Activated CD8-positive, alpha-beta T cell treated with anti-CD3 and anti-CD28 coated beads for 36 hours (primary cell): ENCODE measurements at places on chromosomes 3 and 15.
A peak's percentile ranks its signal among the peaks of the same experiment; 100 is the strongest.

DNA sequence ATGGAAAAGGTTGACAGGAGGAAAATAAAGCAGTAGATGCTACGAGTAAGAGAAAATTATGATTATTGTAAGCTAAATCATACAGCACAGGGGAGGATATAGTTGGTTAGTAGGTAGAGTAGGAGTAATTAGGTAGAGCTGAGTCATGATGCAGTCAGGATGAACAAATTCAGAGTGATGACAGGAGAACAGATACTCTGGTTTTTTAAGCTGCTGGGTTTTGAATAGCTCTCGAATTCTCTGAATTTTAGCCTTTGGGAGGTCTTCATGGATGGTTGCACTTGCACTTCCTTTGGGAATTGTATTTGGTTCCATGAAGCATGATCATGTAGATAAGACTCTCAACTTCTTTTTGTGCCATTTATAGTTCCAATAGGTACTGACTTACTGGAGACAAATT lies 96.2 kb downstream of the ECT2 start:
- no peak overlapping the region for H3K27ac ChIP-seq
- peaks cover 7% of the 10 kb centered on the region for H3K4me1 ChIP-seq
- DNase-seq, result no peak
- no peak overlapping the region for H3K4me3 ChIP-seq

GRCh38 chr3:22937536-22937935 lies 265.6 kb upstream of the UBE2E2 start:
- no peak overlapping the region for H3K4me3 ChIP-seq
- DNase-seq, result no peak
- H3K27me3 ChIP-seq, result no peaks in the 10 kb centered on the region
- no peaks in the 10 kb centered on the region for H3K36me3 ChIP-seq
- H3K4me1 ChIP-seq, result no peaks in the 10 kb centered on the region

DNA sequence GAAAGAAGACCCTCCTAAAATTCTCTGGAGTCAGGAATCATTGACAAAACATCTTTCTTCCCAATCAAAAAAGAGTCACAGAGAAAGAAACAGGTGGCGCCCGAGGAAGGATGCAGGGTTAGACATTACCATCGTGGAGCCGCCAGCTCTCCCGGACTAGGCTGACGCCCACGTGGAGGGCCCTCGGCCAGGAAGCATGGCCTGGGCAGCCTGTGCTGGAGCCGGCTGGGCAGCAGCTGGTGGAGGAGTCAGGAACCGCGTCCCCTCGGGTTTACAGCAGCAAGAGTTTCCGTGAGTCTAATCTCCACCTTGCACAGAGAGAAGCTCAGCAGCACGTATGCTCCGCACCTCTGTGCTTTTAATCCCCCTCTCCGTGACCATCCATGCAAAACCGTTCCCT lies 533.7 kb upstream of the ATP11B start:
- H3K4me3 ChIP-seq, result no peak overlapping the region
- no peak for DNase-seq

- no peak overlapping the region for H3K4me3 ChIP-seq
- H3K27ac ChIP-seq, result peak overlapping the region; percentile 53
- peaks cover 83% of the 10 kb centered on the region for H3K36me3 ChIP-seq
- H3K4me1 ChIP-seq, result peaks cover 86% of the 10 kb centered on the region
- no peak for DNase-seq
Observed at GRCh38 chr15:92924216-92924615, 24.1 kb downstream of the CHD2 start.

DNA sequence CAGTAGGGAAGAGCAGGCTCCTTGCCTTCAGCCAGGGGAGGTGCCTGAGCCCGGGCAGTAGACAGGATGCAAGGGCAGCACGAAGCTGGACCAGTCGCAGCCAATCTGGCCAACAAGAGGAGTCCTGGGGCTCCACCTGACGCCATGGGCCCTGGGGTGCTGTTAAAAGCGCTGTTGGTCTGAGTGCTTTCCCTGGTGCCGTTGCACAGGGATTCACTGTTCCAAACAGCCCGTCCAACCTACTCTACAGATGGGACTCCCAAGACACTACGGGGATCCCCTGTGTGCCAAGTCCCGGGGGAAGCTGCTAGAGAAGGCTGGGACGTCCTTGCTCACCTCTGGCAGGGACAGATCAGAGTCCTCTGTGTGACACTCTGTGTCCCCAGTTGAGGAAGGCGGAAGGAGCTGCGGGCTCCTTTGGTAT lies 632 bp downstream of the CTSH start:
- DNase-seq, result no peak
- H3K27me3 ChIP-seq, result peaks cover 12% of the 10 kb centered on the region
- H3K4me3 ChIP-seq, result peak overlapping the region; percentile 70

GRCh38 chr3:56612146-56612545 lies 55.2 kb downstream of the CCDC66 start:
- DNase-seq, result peak; percentile 20
- no peak overlapping the region for H3K4me3 ChIP-seq
- H3K4me1 ChIP-seq, result peaks cover 68% of the 10 kb centered on the region
- H3K27me3 ChIP-seq, result no peaks in the 10 kb centered on the region
- peak overlapping the region; percentile 13 for H3K27ac ChIP-seq

DNA sequence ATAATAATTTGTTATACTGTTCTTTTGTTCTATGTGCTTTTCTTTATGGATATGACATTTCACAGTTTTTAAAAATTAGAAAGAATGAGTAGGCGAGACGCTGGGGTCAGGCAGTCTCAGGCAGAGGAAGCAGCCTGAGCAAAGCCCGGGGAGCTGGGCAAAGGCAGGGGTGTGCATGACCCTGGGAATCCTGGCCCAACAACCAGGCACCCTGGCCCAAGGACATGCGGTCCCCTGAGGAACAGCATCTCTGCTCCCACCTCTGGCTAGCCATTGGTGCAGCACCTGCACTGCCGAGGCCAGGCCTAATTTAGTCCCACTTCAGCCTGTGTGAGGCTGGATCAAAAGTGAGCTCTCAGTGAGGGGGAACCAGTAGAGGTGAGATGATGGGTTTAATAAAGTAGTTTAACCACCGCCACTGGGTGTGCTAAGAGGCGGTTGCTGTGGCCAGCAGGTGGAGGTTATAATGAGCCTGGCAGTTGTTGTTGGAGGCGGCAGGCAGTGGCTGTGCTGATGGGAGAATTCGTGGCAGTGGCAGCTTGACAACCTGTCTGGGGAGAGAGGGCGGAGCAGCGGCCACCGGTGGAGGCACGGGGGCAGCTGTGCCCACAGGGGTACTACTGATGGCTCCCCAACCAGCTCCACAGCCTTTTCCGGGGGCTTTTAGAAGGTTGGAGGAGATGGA lies 41.5 kb downstream of the PRKCD start:
- no peak overlapping the region for H3K27ac ChIP-seq
- peaks cover 1% of the 10 kb centered on the region for H3K27me3 ChIP-seq
- H3K4me1 ChIP-seq, result peaks cover 2% of the 10 kb centered on the region
- H3K36me3 ChIP-seq, result no peaks in the 10 kb centered on the region
- H3K4me3 ChIP-seq, result no peak overlapping the region

DNA sequence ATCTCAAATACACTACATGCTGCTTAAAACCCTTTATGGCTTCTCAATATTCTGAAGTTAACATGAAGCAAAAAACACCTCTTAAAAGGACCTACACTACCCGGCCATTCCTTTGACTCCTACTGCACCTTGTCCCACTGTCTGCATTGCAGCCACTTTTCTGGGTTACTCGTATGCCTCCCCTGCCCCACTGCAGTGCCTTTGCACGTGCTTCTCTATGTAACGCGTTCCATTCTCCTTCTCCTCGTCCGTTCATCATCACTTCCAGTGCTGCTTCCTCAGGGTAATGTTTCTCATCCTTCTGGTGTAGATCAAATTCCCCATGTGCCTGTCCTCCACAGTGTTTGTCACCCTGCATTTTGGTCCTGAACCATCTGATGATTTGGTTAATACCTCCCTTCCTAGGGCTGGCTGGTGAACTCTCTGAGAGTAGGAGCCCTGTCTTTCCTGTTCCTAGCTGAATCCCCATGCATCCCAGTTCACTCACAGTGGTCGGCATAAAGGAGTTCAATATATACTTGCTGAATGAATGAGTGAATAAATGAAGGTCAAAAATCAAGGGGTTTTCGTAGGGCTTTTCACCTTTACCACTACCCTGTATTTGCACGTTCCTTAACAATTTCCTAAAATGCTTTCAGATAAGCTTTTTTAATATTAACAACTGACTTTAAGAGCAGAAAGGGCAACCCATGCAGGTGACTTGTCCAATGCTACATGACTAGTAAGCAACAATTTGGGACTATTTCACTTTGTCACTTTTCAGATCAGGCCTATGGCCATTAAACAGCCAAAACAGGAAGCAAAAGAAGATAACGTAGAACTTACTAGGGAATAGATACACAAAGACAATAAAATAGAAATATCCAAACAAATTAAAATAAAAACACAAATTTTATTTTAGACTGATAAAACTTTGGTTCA lies 2.4 kb upstream of the STT3B start:
- H3K27ac ChIP-seq, result no peak overlapping the region
- peaks cover 2% of the 10 kb centered on the region for H3K36me3 ChIP-seq
- no peaks in the 10 kb centered on the region for H3K27me3 ChIP-seq
- H3K4me3 ChIP-seq, result no peak overlapping the region

DNA sequence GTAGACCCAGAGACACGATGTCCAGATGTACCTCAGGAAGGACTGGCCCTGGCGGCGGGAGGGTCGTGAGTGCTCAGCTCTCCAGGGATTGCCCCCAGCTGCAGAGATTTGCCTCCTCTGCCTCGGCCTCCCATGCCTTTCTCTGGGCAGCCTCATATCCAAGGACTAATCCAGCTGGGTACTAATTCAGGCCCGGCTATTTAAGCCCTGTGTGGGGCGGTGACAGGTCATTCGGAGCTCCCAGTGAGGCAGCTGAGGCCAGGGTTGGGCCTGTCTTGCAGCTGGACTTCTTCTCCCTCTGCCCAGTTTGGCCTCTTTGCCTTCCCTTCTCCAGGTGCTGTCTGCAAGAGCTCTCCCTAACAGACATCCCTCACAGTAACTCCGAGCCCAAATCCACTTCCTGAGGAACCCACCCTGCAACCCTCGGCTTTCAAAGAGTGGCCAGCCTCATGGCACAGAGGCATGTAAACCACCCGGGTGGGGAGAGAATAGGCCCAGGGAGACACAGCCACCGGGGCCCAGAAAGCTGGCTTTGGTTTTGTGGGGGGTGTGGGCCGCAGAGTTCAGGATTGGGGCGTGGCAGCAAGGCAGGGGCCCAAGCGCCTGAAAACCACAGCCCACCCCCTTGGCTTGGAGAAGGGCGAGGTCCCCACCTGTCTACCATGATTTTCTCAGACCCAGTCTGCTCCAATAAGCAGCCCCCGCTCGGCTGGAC lies 85.8 kb downstream of the PPCDC start:
- peaks cover 41% of the 10 kb centered on the region for H3K4me1 ChIP-seq
- DNase-seq, result no peak
- H3K36me3 ChIP-seq, result peaks cover 7% of the 10 kb centered on the region
- no peak overlapping the region for H3K4me3 ChIP-seq
- H3K27me3 ChIP-seq, result peaks cover 23% of the 10 kb centered on the region

DNA sequence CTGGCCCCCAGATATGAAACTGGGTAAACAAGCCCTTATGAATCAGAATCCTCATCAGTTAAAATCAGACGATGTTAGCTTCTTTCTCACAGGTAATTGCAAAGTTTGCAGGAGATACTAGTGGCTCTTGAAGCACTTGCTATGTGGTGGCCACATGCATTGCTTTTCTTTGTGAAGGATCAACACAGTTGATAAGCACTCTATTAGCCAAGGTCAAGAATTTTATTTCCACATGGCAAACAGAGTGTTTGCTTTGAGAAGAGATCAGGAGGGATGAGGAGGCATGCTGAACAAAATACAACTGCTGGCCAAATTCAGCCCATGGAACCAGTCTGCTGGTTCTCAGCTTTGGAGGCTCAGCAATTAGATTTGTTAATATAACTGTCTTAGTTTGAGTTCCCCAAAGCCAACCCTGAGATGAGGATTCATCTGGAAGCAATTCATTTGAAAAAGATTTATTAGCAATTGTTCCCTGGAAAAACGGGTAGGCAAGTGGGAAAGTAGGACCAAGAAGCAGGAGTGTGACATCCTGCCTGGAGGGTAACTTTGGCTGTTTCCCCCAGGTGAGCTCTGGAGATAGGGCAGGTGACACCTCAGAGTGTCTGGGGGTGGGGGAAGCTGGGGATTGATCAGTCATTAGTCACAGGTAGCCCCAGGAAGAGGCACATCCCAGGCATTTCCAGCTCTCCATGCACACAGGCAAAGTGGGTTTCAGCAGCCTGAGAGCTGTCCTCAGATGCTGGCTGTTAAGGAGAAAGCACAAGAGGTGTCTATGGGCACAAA lies 180.3 kb downstream of the ABHD5 start:
- no peak overlapping the region for H3K27ac ChIP-seq
- no peak overlapping the region for H3K4me3 ChIP-seq
- DNase-seq, result no peak

- H3K27ac ChIP-seq, result no peak overlapping the region
- no peak overlapping the region for H3K4me3 ChIP-seq
Observed at GRCh38 chr3:163919154-163919553, 1159.1 kb downstream of the SI start.

DNA sequence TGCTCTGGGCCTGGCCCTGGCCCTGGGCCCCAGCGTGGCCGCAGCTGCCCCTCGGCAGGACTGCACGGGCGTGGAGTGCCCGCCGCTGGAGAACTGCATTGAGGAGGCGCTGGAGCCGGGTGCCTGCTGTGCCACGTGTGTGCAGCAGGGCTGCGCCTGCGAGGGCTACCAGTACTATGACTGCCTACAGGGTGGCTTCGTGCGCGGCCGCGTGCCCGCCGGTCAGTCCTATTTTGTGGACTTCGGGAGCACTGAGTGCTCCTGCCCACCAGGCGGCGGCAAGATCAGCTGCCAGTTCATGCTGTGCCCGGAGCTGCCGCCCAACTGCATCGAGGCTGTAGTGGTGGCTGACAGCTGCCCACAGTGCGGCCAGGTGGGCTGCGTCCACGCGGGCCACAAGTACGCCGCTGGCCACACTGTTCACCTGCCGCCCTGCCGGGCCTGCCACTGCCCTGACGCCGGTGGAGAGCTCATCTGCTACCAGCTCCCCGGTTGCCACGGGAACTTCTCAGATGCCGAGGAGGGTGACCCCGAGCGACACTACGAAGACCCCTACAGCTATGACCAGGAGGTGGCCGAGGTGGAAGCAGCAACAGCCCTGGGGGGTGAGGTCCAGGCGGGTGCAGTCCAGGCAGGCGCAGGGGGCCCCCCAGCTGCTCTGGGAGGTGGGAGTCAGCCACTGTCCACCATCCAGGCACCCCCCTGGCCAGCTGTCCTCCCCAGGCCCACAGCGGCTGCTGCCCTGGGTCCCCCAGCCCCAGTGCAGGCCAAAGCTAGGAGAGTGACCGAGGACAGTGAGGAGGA lies 21.7 kb downstream of the FBLN2 start:
- no peaks in the 10 kb centered on the region for H3K27me3 ChIP-seq
- H3K36me3 ChIP-seq, result no peaks in the 10 kb centered on the region
- peaks cover 14% of the 10 kb centered on the region for H3K4me1 ChIP-seq
- no peak overlapping the region for H3K4me3 ChIP-seq
- H3K27ac ChIP-seq, result no peak overlapping the region

GRCh38 chr3:13013994-13014754 lies 59.1 kb downstream of the IQSEC1 start:
- peak overlapping the region; percentile 99 for H3K27ac ChIP-seq
- H3K4me1 ChIP-seq, result peaks cover 77% of the 10 kb centered on the region
- H3K27me3 ChIP-seq, result no peaks in the 10 kb centered on the region
- peaks cover 18% of the 10 kb centered on the region for H3K36me3 ChIP-seq

DNA sequence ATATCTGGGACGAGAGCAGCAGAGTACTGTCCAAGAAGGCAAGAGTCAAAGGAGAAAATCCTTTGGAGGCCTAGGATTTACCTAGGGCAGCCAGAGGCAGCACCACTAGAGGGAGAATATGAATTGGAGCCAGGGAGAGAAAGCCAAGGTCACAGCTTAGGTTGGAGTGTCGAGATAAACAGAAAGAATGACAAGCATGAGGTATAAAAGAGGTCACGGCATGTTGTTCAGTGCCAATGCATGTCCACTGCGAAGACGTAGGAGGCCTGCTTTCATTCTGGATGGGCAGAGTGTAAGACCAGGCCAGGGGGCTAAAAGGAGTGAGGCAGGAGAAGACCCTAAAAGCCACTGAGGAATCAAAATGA lies 47.2 kb downstream of the THBS1 start:
- no peak for DNase-seq
- peaks cover 79% of the 10 kb centered on the region for H3K4me1 ChIP-seq
- H3K36me3 ChIP-seq, result peaks cover 4% of the 10 kb centered on the region
- no peak overlapping the region for H3K4me3 ChIP-seq
